CD4-positive, alpha-beta T cell treated with Interleukin-15 for 4 hours (primary cell): ENCODE measurements at places on chromosomes 13 and 19.

- no peak for DNase-seq
These were observed 167.2 kb downstream of the FGF14 start for GRCh38 chr13:102234618-102235017.

DNA sequence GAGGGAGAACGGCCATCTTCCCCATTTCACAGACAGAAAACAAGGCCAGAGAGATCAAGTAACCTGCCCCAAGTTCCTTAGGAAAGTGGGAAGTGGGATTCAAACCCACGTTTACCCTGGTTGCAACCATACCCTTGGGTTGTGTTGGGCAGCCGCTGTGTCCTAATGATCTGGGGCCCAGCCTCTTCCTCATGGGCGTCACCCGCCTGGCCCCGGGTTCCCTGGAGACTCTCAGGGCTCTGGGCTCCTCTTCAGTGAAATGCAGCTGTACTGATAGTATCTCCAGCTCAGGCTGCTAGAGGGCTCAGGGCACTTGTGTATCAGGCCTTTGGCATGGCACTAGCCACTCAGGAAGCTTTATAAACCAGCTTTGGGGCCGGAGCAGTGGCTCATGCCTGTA lies 9.8 kb downstream of the TMED1 start:
- DNase-seq = no peak

- no peak for DNase-seq
These were observed 6.6 kb upstream of the LGALS4 start for GRCh38 chr19:38819231-38819920.

DNA sequence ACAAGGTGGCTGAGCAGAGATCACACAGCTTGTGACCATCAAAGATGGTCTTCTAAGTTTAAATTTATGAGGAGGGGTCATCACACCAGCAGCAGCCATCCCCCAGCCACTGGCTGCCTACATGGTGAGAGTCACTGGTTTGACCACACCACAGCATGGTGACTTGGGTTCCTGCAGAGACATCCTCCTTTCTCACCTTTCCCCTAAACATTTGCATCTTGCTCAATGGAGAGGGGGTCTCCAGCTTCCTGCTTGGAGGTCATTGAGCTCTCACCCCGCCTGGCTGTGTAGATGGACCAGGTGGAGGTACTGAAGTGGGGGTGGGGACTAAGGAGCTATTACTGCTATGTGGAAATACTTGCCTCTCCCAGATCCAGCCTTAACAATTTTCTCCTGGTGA lies 247.6 kb upstream of the ARGLU1 start:
- no peak for DNase-seq

GRCh38 chr19:35621708-35622107 lies 7.1 kb upstream of the RBM42 start:
- no peak for DNase-seq

DNA sequence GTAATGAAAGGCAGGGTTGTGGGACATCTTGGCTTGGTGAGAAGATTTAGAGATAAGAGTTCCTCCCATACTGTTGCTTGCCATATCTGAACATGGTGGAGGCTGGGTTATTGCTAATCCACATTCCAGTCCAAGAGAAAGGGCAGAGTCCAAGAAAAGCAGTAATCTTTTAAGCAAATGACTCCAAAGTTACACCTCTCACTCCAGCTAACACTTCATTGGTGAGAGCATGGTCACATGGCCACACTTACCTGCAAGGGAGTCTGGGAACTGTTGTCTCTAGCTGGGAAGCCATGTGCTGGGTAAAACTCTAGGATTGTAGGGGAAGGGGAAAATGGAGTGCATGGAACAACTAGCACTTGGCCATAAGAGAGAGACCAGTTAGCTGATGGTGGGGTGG lies 5.6 kb downstream of the C19orf81 start:
- no peak for DNase-seq

GRCh38 chr13:32390048-32390447 lies 37.9 kb downstream of the N4BP2L1 start:
- peak; percentile 20 for DNase-seq

DNA sequence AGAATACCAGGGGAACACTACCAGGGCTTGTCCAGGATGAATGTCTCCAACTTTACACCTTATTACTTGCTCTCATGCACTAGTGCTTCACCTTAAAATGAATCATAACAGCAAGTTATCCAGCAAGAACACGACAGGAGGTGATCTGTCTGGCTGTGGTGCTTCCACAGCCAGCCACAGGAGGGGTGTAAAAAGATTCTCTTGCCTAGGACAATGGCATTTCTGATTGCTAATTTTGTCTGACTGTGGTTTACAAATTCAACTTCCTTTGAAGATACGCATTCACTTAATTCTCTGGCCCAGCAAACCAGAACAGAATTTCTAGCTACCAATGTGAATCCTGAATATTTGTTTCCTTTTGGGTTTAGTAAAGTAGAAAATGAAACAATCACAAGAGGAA lies 23.1 kb upstream of the COG3 start:
- DNase-seq = no peak

DNA sequence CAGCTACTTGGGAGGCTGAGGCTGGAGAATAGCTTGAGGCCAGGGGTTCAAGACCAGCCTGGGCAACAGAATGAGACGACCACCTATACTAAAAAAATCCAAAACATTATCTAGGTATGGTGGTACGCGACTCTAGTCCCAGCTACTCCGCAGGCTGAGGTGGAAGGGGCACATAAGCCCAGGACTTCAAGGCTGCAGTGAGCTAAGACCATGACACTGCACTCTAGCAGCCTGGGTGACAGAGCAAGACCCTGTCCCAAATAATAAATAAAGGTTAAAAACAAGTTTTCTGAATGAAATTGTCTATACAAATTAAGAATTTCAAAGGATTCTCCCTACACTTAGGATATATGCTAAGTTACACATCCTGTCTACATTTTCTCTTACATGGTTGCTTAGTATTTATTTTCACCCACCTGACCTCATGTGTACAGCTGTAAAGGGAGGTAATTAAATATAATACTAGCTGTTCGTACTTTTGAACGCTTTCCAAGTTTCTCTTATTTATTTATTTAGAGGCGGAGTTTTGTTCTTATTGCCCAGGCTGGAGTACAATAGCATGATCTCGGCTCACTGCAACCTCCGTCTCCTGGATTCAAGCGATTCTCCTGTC lies 1.6 kb downstream of the SLC25A30 start:
- no peak for DNase-seq

- no peak for DNase-seq
These were observed 14.2 kb upstream of the PROZ start for GRCh38 chr13:113144255-113144629.

DNA sequence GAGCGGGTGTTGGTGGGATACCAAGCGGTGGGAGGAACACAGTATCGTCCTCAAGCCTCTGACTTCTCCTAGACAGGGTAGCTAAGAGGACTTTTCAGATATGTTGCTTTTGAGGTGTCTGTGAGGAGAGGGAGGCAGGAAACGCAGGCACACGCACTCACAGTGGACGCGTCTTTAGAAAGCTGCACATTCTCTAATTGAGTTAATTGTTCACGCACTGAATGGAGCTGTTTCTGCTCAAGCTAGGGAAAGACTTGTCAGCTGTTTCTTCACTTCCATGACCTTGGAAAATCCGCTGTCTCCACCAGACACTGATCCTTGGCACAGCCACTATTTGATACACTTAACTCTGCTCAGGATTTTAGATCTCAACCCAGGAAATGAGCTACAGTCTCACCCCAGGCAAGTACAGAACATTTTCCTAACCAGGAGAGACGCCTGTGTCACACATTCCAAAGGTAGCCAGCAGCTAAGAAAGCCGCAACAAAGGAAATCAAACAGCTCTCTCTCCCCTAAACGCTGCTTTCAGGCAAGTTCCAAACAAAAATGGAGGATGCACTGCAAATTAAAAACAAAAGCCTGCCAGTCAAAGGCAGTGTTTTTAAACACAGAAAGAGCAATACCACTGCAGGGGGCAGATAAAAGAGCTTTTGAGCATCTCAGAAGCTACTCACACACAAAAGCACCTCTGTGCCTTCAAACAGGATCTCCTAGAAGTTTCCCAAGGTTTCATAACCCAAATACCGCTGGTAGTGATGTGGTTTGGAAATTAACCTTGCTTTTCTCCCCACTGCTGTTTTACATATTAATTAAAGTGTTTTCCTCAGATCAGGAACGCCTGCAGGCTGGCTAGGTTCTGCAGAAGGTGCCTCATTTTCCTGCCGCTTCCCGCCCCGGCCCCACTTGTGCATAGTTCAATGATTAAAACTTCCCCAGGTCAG lies 57.3 kb downstream of the IRS2 start:
- DNase-seq = no peak

DNA sequence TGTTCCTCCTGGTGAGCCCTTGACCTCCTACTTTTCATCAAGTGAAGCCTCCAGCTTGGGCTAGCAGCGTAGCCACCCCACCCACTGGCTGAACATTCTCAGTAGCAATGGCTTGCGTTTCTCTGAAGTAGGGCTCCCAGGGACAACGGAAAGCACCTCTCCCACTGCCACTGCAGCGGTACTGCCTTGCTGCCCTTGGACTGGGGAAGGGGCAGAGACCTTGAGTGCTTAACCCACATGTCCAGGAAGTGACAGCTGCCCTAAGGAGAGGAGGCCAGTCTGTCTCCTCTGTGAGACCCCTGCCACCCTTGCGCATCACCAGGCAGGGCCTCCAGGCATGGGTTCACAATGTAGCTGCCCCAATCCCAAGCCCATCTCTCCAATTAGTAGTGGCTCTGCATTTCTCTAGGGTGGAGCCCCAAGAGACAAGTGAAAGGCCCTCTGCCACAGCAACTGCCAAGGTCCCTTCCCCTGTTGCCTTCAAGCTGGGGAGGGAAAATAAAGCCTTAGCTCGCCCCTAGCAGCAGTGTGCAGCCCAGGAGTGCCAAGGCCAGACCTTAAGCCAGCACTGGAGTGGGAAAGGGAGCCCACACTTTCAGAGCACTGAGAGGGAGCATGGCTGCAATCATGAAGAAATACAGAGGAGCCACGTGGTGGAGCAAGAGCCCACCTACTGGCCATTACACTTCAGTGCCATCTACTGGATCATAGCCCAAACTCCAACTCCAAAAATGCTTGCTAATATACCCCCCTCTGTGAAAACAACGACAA lies 175.9 kb upstream of the TRPC4 start:
- no peak for DNase-seq

DNA sequence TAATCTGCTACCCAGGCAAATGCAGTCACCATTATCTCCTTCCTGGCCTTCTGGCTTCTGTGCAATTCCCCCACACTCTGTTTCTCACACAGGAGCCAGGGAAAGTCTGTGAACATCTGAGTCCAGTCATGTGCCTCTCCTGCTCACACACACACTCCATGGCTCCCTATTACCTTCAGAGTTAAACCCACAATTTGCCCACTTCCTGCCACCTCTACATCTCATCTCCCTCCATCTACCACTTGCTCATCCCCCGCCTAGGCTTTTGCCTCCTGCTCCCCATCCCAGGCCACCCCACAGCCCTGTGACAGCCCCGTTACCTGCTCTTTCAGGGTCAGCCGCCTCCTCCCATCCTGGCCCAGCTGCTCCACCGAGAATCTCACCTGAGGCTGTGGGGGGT lies 13.5 kb downstream of the IL12RB1 start:
- DNase-seq = no peak

DNA sequence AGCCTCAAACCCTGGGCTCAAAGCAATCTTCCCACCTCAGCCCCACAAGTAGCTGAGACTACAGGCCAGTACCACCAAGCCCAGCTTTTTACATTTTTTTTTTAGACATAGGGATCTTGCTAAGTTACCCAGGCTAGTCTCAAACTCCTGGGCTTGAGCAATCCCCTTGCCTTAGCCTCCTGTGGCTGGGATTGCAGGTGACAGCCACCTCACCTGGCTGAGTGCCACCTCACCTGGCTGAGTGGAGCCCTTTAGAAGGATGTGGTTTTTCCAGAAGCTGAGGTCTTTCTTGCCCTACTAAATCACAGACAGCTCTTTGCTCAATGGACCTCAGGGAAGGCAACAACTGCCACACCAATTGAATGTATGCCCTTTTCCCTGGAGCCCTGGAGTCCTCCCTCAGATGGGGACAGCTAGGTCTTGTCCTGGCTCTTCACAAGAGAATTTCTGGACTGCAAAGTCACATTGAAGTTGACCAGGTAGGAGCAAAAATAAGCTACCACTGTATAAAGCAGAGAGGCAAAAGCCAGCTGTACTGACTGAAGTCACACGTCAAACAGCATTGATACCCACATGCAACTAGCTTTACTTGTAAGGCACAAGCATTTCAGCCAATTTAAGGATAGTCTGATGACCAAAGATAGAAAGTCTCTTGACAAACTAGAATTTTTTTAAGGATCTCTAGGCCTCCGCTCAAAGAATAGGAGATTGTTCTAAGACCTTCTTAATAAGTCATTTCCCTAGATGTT lies 14.0 kb downstream of the PDX1 start:
- DNase-seq = no peak

DNA sequence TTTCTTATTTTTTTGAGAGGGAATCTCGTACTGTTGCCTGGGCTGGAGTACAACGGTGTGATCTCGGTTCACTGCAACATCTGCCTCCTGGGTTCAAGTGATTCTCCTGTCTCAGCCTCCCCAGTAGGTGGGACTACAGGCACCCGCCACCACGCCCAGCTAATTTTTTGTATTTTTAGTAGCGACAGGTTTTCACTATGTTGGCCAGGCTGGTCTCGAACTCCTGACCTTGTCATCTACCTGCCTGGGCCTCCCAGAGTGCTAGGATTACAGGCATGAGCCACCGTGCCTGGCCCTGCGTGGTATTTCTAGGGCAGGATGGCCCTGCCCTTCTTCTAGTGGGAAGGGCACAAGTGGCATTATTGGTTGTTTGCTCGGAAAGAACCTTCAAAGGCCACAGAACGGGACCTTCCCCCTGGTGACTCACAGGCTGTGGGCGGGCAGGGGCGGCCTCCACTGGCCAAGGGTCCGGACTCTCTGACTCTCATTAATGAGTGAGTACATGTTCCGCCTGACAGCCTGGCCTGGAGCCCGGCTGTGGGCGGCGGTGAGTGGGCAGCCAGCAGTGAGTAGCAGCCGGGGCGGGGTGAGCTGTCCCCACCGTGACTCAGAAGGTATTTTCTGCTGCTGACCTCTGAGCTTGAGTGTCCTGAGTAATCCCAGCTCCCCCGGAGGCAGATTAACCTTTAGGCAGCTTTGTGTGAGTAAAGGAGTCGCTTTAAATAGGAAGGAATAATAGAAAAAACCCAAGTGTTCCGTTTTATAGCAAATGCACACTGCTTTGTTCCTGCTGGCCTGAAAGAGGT lies 5.1 kb downstream of the DOT1L start:
- DNase-seq = peak; percentile 71

DNA sequence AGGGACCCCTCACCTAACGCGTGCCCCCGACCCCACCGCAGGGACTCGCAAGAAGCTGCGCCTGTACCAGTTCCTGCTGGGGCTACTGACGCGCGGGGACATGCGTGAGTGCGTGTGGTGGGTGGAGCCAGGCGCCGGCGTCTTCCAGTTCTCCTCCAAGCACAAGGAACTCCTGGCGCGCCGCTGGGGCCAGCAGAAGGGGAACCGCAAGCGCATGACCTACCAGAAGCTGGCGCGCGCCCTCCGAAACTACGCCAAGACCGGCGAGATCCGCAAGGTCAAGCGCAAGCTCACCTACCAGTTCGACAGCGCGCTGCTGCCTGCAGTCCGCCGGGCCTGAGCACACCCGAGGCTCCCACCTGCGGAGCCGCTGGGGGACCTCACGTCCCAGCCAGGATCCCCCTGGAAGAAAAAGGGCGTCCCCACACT lies 4.7 kb upstream of the MYBPC2 start:
- DNase-seq = peak; percentile 16
